ENCODE measurements at places on chromosomes 11 and 22.

DNA sequence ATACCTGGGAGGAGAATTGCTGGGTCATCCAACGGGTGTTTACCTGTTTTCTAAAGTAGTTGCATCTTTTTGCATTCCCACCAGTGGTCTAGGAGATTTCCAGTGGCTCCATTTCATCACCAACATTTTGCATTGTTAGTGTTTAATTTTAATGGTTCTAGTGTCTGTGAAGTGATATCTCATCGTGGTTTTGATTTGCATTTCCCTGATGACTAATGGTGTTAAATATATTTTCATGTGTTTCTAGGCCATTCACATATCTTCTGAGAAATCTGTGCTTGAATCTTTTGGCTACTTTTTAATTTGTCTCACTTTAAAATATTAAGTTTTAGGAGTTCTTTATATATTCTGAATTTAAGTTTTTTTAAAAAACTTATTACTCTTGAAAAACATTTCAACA, 439.6 kb downstream of the TMEM135 start:
- DNase-seq: no peak

- no peak for DNase-seq
Observed at GRCh38 chr22:47533961-47534803, 771.7 kb downstream of the TBC1D22A start.

DNA sequence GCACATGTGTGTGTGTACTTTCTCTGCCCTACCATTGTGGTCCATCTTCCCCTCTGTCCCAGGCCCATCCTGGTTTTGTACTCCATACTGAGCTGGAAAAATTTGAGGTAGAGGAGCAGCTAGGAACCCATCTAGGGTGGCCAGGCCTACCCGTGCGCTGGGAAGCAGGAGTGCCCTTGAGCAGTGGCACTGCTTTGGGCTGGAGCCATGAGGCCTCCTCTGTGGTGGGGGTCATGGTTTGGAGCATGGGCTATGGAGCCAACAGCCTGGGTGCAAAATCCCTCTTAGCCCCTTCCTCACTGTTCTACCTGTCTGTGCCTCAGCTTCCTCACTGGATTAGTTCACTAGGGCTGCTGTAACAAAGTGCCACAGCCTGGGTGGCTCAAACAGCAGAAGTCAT, 21.9 kb upstream of the ALG8 start:
- no peak for DNase-seq

- peak; percentile 32 for DNase-seq
Observed at GRCh38 chr11:57763568-57763967, 2.0 kb downstream of the CTNND1 start.

- no peak for DNase-seq
Observed at GRCh38 chr22:32809786-32810554, 8.5 kb downstream of the TIMP3 start.

DNA sequence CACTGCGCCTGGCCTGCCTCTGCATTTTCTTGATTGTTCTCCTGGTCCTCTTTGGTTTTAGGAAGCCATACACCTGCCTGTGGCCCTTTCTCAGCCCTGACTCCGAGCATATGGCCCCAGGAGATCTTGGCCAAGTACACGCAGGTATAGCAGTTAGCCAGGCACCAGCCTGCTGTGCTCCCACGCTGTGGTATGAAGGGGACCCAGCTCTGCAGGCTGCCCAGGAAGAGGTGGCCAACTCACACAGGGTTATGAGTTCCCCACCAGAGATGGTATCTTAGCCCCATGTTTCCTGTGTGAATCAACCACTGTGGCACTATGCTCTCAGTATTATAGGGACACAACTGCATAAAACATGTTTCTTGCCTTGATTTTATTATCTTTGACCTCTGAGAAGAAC, 31.1 kb downstream of the SGSM3 start:
- DNase-seq: no peak

GRCh38 chr11:100805506-100806199, 118.6 kb downstream of the ARHGAP42 start:
- DNase-seq: no peak

- peak; percentile 79 for DNase-seq
Observed at GRCh38 chr22:30005213-30005857, 74.9 kb upstream of the HORMAD2 start.

- no peak for DNase-seq
Observed at GRCh38 chr22:21652547-21653545, 10.7 kb downstream of the SDF2L1 start.

- DNase-seq: no peak
Observed at GRCh38 chr22:30607939-30608338, 965 bp downstream of the TCN2 start.

DNA sequence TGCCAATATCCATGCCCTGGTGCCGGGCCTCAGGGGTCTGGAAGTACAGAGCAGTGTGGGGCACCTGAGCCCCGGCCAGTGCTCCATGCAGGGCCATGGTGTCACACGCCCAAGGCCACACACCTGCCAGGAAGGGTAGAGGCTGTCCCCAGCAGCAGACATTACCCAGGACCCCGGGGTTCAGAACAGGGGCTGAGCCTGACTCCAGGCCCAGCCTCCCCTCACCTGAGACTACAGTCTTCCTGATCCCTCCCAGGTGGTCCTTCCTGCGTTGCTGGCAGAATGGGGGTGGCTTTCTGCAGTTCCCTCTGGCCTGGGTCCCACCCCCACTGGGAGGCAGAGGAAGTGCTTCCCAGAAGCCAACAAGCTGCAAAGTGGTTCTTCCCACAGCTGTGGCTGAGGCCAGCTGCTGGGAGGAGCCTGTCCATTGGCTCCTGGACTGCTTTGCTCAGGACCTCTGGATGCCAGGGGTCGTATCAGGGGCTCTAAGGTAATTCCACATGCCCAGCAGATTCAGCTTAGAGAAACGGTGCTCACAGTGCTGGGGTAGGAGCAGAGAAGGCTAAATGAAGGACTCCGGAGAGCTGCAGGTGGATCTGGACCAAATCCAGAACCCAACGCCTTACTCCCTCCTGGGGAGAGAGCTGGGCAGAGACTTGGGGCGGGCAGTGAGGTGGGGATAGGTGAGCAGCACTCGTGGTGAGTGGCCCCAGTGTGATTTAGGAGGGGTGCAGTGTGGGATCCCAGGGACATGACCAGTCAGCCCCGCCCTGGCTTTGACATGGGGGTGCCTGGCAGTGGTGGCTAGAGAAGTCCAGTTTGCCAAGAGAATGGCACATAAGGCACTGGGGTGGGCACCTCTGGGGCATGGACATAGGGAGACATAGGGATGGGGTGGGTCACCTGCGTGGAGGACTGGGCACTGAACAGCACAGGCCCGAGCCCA, 12.6 kb downstream of the TCIRG1 start:
- no peak for DNase-seq

DNA sequence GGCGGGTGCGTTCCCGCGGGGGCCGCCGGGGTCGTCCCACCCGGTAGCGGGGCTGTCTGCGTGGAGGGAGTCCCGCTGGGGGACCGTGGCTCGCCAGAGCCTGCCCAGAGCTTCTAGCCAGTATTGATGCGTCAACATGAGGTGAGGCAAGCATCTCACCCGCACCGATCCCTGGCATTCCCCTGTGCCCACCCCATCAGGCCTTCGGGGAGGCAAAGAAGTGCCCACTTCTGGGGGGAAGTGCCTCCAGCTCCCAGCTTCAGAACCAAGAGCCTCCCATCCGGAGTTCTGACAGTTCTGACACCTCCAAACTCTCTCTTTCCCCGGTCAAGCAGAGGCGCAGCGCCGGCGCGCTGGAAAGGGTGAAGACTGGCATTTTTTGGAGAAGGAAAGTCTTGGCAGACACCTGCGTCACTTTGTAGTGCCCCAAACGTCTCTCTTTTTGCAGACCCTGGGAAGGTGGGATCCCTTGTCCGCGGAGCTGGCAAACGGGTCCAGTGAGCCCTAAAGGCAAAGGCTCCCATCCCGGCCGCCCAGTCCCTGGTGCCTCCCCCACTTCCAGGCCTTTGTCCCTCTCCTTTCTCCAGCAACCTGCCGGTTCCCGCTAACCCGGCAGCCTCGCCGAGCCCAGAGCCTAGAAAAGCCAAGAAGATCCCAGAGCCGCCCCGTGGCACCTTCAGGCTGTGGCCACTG, 3.2 kb upstream of the PAX6 start:
- no peak for DNase-seq

GRCh38 chr11:124108156-124108555, 7.1 kb upstream of the VWA5A start:
- peak; percentile 20 for DNase-seq
